ENCODE measurements at places on chromosomes 4 and X.
A peak's percentile ranks its signal among the peaks of the same experiment; 100 is the strongest.

DNA sequence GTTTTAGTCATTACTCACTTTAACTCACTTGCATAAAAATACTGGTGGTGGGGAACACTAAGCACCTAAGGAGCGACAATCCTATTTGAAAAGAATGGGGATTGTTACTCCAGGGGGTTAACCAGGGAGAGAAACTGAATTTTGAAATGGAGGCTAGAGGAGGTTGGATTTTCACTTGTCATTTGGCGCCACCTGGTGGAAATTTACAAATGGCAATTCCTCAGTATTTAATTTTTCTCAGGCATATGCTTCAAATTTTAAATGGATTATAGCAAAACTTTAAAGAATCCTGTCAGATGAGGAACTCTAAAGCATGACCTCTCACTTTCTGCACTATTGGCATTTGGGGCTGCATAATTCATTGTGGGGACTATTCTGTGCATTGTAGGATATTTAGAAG is 2.7 kb upstream of the GEMIN8 start:
- DNase-seq, result peak; percentile 16

DNA sequence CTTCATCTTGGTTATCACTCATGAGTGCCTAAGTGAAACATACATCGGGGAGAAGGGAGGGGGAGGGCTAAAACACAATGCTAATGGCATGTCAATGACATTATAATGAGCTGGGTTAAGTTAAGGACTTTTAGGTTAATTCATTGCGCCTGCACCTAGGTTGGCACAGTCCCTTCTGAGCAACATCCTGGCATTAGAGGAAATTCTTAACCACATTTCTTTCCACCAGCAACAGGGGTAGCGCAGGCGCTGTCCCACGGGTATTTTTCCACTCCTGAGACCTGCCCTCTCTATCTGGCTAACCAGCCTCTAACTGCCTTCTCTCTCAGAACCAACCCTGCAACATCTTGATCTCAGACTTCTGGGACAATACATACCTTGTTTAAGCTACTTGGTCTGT is 39.0 kb upstream of the PROM1 start:
- no peak for DNase-seq

GRCh38 chr4:112247021-112247420 is 15.4 kb downstream of the AP1AR start:
- no peak for DNase-seq

DNA sequence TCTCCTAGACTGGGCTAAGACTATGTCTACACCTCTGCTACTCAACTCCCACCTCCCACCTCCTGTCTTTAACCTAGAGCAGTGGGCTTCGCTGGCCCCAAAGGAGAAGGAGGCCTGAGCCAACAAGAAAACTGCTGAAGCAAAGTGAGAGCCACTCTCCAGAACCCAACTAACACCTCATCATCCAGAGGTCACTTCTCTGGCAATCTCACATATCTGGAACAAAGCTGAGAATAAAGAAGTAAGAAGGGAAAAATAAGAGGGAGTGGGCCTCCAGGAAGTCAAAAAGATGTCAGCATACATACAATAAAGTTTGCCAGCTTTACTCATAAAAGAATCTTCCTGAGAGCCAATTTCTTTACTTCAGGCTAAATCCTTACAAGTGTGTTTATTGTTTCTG is 18.6 kb upstream of the FGF16 start:
- DNase-seq, result no peak

DNA sequence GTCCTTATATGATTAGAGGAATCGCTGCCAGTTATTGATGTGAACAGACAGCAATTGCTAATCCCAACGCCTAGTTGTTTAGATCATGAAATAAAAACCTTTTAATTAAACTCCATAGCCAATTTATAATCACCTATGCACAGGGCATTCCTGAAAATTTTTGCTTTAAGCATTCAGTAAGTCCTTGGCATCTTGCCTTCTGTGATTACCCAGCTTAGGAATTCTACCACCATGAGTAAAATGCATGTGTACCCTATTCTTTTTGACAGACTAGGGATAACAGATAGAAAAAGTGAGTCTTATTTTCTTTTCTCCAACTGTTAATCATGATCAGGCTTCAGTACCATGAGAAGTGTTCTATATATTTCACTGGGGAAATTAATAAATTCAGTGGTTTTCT is 995.3 kb upstream of the GRIA3 start:
- DNase-seq, result no peak

DNA sequence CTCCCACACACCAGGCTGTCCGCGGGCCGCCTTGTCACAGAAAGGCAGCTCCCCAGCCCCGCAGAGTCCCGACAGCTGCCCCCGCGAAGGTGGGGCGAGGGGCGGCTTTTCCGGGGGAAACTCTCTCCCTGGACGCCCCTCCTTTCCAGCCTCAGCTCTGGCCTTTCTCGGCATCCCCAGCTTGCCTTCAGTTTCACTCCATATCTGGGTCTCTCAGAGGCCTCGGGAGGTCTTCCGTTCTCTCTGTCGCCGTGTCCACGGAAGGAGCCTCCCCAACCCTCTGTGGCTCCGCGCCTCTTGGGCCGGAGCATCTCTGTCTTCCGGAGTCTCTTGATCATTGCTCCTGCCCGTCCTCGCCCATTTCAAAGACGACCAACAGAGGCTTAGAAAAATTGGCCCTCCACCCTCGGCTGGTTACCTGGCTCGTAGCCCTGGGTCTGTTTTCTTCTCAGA is 6.1 kb upstream of the MSX1 start:
- no peak for DNase-seq

DNA sequence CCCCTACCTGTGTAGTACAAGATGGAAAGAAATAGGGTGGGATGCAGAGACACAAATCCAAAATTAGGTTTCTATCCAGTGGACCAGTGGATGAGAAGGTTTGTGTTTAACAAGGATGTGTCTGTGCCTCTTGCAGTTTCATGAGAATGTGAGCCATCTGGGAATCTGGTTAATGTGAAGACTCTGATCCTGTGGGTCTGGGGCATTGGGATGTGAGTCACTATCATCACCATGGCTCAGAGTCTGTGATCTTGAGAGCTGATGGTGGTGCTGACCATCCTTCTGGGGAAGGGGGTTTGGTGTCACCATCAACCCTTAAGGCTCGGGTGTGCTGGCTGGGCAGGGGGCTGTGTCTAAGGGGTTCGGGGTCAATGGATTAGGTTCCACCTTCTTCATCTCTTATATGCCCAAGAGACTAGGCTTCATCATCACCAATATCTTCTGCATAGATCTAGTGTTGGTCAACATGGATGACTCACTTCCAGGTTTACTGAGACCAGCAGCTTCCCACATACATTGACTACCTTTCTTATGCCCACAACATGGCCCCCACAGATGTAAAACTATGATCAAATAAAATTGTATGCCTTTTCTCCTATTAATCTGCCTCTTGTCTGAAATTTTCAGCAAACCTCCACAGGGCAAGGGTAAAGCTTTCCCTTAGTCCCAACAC is 65.7 kb upstream of the MID1 start:
- no peak for DNase-seq

DNA sequence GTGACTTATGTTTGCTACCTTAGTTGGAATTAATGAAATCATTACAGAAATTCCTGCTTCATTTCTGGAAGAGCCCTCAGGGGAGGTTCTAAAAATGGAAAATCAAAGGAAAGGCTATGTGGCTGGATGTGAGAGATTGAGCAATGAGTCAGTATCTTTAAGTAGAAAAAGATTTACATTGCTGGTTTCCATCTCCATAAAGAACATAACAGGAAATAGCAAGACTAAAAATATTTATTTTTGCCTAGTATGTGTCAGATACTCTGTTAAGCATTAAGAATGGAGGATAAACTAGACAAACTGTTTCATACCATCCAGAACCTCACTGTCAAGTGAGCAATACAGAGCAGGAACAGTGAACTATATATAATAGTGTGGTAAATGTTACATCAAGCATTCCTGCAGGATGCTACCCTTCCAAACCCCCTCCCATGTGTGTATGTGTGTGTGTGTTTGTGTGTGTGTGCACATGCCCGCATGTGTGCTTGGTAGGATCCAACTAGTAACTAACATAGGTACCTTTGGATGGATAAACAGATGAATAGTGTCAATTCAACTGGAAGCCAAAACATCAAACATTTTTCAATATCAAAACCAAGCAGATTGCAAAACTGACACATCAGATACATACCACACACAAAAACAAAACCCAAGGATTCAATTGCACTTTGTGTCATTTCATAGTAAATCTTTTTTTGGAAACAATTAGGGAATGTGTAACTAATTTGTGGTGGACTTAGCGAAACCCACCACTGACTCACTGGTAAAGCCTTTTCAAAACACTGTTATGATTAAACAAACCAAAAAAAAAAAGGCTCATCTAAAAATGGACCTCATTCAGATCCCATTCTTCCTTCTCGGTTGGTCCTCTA is 223.4 kb downstream of the SHROOM3 start:
- DNase-seq, result peak; percentile 94

DNA sequence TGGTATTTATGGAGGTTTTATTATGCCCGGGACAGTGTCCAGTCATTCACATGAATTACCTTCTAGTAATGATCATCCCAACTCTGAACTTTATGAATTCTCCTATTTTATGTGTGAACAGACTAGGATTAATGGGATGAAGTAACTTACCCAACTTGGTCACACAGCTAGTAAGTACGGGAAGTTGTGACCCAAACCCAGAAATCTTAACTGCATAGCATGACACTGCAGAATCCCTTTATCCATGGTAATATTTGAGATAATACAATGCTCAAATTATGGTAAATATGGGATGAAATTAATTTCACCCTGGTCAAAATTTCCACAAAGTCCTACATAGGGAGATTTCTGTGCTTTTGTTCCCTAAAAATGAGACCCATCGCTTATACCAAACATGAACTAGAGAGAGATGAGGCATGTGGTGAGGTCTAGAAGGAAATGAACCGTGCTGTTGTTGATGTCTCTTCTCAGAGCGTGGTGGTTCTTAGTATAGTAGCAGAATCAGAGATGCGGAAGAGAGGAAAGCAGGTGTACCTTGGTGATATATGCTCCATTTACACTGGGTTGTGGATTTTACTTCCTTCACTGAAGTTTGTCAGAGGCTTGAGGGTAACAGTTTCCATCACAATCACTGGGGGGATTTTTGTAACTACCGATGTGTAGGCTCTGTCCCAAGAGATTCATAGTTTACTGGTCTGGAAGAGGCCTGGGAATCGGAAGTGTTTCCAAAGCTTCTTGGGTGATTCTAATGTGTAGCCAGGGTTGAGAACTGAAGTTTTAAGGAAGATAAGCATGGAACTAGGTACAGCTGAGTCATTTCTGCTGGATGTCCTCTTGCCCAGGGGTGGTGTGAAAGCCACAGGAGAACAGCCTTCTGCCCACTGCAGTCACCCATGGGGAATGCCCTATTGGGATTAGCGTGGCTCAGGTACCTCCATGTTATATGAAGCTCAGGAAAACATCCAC is 30.2 kb upstream of the FAM9C start:
- DNase-seq, result no peak

- DNase-seq, result no peak
Measured at GRCh38 chr4:25379591-25379990, 2.5 kb downstream of the ANAPC4 start.

DNA sequence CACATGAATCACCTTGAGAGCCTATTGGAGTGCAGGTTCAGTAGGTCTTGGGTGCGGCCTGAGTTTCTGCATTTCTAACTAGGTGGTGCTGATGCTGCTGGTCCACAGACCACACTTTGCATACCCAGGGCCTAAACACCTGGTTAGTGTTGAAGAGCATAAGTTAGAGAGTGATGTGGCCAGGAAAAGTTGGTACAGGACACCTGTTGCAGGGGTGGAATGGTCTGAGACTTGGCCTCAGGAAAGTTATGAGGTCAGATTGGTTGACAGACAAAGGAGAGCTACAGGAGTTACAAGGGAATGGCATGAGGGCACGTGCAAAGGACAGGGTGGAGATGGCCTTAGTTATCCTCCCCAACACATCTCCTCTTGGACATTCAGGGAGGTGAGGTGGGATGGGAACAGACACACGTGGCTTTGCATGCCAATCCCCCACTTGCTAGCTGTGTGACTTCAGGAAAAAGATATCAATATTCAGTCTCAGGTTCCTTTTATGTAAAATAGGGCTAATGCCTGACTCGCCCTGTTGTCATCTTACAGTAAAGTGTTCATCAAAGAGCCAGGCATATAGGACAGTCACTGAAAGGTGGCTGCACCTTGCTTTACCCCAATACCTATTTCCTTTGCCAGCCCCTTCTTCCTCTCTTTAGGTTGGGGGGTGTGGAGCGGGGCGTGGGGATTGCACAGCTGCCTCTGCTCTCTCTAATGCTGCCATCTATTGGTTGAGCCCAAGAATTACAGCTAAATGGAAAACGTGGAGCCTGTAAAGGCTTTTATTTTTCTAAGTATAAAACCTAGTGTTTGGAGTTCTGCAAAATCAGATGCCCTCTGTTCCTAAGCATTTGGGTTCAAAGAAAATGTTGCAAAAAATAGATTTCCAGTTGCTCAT is 47.5 kb downstream of the ATG4A start:
- DNase-seq, result no peak

GRCh38 chr4:147984065-147984777 is 252.3 kb downstream of the ARHGAP10 start:
- DNase-seq, result peak; percentile 31

DNA sequence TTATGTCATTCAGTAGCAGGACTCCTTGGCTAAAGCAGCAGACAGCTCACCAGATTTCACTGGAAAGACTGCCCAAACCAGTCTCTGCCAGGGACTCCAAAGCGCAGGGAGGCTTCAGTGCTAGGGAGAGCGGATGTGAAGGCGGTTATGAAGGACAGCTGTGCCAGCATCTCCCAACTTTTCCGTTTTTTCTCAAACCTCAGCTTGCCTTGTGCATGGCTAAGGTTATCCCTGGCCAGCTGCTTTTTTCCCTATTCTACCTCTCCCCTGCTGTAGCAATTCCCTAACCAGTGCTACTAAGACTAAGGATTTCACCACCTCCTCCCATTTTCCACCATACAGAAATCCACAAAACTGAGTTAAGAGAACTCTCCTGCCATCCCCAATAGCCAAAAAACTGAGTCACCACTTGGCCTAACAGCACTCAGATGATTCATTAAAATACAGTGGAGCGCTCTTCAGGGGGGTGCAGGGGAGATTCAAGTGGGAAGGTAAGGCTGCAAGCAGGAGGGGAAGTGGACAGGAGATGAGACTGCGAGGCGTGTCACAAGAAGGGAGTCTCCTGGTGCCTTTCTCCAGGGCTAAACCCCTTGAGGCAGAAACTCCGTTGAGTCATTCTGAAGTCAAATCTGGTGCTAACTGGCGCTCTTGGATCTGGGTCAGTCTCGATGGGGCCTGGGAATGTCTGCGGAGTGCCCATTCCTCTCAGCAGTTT is 90.7 kb downstream of the PALLD start:
- peak; percentile 79 for DNase-seq

- peak; percentile 48 for DNase-seq
Measured at GRCh38 chrX:11381464-11381863, 88.3 kb downstream of the AMELX start.
